Left cardiac atrium (tissue), 4 donors: ENCODE measurements at places on chromosomes 4 and X. TPM values are rescaled to one million over a fixed set of nuclear protein-coding genes. Genes with fewer than 3 reads are reported as not detected.

Gene RPA4
- total RNA-seq: 0.16 TPM

Gene PRDM5
- total RNA-seq: 14.2 TPM

Gene NSUN7
- total RNA-seq: 4.2 TPM

Gene EDNRA
- total RNA-seq: 76.3 TPM

Gene F8
- 53.6 TPM for total RNA-seq

Gene ADGRL3
- total RNA-seq: 3.7 TPM

Gene XKRX
- total RNA-seq: not detected

Gene ARHGAP36
- total RNA-seq: 0.32 TPM

Gene NDP
- total RNA-seq: not detected

Gene SPIN2A
- 0.44 TPM for total RNA-seq

Gene TSPAN7
- 96.3 TPM for total RNA-seq

Gene ARHGAP24
- total RNA-seq: 30.2 TPM

Gene ENPP6
- total RNA-seq: 0.10 TPM

Gene EFHC2
- total RNA-seq: 6.4 TPM

Gene TLR3
- 5.3 TPM for total RNA-seq

DNA sequence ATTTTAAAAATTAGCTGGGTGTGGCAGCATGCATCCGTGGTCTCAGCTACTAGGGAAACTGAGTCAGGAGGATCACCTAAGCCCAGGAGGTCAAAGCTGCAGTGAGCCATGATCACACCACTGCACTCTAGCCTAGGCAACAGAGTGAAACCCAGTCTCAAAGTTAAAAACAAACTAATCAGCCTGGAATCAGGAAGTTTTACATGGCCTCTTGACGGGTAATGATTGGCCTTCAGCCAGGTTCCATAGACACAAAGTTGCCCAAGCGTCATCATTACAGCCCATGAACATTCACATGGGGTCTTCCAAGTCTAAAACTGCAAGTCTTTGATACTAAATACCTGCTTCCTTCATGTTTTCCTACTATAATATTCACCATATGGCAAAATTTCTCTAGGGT is 10.0 kb upstream of the RGN start:
- no peak for DNase-seq

- DNase-seq: no peak
Observed at GRCh38 chr4:174604198-174604597, 81.9 kb upstream of the HPGD start.

- DNase-seq: no peak
Observed at GRCh38 chr4:677431-678293, 3.3 kb downstream of the MYL5 start.

GRCh38 chr4:97720869-97721432 is 422.3 kb downstream of the STPG2 start:
- DNase-seq: no peak

DNA sequence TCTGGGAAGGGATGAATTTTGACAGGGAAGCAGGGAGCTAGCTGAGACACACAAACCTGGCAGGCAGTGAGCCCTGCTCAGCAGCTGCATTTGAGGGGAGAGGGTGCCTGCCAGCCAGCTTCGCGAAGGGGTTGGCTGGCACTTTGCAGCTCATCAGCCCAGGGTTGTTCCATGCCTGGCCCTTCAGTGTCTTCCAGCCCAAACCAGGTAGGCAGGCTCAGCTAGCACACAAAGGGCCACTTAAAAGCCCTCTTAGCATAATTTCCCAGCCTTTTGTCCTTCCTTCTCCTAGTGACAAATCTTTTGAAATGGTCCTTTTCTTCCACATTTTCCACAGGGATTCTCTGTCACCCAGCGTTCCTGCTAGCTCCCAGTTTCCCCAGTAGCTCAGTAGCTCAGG is 4.3 kb upstream of the FRMPD3 start:
- DNase-seq: no peak

GRCh38 chr4:92252846-92253245 is 50.9 kb upstream of the GRID2 start:
- no peak for DNase-seq

DNA sequence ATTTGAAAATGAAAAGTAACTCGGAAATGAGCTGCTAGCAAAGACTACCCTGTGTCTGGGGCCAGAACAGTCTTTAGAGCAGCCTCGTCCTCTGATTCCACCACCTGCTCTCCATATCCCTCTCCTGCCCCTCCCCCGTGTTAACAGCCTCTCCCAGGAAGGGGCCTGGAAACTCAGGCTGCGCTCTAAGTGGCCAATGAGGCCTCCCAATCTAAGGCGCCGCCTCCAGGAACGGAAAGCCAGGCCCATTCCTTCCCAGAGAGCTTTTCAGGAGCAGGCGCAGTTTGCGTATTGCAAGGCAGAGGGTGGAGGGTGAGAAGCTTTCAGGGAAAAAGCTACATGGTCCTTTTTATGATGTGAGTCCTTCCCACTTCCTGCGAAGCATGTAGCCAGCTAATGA is 31.2 kb downstream of the RS1 start:
- DNase-seq: no peak

- DNase-seq: no peak
Observed at GRCh38 chr4:143156853-143157252, 27.9 kb upstream of the USP38 start.

- DNase-seq: no peak
Observed at GRCh38 chr4:53775381-53775780, 184.1 kb upstream of the LNX1 start.

DNA sequence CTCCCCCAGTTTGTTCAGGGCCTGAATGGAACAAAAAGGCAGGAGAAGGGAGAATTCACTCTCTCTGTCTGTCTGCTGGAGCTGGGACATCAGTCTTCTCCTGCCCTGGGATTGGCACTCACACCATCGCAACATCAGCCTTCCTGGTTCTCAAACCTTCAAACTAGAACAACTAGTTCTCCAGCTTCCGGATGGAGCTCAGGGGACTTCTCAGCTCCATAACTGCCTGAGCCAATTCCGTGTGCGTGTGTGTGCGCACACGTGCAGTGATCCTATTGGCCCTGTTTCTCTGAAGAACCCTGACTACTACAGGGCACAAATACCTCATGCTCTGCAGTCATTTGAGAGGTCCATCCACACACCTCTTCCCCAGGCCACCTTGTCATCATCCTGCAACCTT is 18.7 kb upstream of the MAN2B2 start:
- DNase-seq: no peak

DNA sequence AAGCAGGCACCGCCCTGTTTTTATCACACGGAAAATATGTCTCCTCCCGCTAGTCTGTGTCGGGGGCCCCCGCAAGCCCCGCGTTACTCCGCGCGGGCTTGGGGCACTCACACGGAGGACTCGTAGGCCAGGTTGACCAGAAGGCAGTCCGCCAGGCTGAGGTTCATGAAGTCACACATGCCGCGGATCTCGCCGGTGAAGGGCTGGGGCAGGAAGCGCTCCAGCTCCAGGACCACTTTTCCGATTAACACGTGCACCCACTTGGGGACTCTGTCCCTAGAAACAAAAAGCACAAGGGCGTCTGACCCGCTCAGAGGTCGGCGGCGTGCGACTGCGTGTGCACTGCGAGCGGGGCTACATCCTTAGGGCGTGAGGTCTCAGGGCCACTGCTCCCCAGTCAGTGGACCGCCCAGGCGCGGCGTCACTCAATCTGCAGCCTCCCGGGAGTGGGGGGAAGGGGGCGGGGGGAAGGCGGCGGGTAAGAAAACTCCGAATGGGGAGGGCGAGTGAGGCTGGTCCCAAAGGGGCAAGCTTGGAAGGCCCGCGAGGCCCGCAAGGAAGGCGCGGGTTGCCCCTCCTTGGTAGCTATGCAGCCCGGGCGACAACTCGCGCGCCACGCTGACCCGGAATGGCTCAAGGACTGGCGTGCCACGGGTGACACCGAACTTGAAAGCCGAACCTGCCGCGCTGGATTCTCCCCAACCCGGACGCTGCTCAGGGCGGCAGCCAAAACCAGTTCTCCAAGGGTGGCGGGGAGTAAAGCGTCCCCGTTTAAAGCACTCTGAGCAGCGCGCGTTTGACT is 722 bp downstream of the NAAA start:
- peak; percentile 83 for DNase-seq

DNA sequence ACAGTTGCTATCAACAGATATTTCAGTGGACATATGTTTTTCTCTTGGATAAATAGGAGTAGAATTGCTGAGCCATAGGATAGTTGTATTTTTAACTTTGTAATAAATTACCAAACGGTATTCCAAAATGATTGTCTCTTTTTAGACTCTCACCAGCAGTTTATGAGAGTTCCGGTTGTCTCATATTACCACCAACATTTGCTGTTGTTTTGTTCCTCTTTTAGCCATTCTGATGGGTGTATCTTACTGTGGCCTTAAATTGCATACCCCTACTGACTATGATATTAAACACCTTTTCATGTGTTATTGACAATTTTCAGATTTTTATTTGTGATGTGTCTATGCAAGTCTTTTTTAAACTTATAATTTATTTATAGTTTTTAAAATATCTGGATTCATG is 39.7 kb downstream of the SNX25 start:
- DNase-seq: no peak

GRCh38 chr4:84479663-84480062 is 19.4 kb downstream of the NKX6-1 start:
- DNase-seq: no peak

- no peak for DNase-seq
Observed at GRCh38 chrX:100980608-100981497, 11.3 kb downstream of the ARL13A start.

DNA sequence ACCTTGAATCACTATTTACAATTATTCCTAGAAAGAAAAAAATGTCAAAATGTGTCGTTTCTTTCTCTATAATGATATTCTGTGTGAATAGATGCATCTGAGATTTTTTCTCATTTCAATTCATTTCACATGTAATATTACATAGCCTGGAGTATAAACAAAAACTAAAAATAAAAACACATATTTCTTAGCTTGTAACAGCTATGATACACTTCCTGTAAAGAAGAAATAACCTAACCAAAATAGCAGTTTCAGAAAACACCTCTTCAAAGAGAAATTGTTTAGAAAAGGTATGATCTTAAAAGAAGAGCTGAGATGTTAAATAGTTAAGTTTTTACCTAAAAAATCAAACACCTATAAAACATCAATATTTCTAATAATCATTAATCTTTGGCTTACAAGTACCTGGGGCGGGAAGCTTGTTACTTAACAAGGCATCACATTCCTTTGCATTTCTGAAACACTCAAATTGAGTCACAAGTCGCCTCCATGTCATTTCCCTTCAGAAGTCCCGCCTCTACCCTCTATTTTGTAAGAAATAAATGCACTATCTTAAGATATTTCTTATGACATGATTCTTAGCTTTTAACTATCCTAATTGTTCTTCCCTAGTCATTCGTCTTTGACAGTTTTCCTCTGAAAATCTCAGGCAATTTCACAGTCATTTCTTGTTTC is 76.5 kb downstream of the PCDH18 start:
- no peak for DNase-seq

- no peak for DNase-seq
Observed at GRCh38 chr4:32768664-32769389, 2048.7 kb downstream of the PCDH7 start.

DNA sequence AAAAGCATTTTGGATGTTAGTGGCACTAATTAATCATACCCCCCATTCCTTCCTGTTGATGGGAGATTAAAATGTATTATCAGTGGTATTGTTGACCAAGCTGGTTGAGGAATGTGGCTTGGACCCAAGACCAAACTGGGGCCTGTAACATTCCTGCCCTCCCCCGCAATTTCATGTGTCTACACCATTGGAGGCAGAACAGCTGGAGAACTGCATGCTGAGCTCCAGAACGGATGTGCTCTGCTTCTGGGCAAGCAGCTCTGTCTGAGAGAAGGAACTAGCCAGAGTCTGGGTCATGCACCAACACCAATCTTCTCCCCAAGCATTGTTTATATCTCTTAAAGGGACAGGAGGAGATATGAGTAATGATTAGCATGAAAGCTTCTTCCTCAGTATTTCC is 185.5 kb downstream of the CEP135 start:
- DNase-seq: peak; percentile 56

DNA sequence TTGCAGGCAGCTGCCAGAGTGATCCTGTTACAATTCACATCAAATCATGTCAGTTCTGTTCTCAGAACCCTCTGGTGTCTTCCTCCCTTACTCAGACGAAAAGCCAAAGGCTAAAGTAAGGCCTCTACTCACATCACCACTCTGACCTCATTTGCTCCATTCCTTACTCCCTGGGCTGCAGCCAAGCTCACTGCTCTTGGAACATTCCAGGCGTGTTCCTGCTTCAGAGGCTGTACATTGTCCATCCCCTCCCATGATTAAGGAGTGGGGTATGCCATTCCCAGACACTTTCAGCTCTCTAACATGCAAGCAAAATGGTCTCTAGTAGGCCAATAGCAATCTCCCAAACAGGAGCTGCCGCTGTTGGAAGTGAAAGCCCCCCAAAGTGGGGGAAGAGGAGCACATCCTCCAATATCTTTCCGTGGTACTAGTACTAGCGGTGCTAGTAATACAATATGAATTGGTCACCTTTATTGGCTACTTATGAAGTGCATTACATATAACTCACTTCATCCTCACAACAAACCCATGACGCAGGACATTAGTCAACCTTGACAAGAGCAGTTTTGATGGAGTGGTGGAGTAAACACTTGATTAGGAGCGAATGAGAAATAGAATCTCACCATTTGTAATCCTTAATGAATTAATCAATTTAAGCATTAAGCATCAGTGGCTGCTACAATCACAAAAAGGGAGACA is 15.0 kb downstream of the GAB3 start:
- peak; percentile 81 for DNase-seq

DNA sequence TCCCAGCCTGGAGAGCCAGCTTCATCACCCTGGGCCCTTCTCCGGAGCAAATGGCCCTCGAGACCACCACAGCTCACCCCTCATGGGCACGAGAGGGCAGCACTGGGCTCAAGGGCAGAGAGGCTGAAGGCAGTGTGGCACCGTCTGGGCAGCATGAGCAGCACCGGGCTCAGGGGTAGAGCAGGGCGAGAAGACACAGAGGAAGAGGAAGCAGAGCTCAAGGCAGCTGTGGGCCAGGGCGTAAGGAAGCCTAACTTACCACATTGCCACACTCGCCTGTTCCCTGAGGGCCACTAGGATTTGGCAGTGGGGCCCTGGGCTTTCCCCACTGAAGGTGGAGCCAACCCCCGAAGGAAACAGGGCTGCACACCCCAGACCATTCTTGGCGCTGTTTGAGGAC is 15.5 kb downstream of the ZNF185 start:
- no peak for DNase-seq

- DNase-seq: no peak
Observed at GRCh38 chr4:148542922-148543623, 100.9 kb upstream of the NR3C2 start.

- DNase-seq: no peak
Observed at GRCh38 chr4:154491341-154492271, at the start of gene DCHS2. DCHS2 (minus strand) TSS chr4:154491799; CDS start chr4:154491355, 444 bp downstream.

GRCh38 chrX:120999413-120999812 is 13.9 kb upstream of the CT47A1 start:
- DNase-seq: no peak

- no peak for DNase-seq
Observed at GRCh38 chr4:141459020-141459419, 177.4 kb upstream of the IL15 start.

- no peak for DNase-seq
Observed at GRCh38 chr4:26995316-26995715, 134.7 kb downstream of the STIM2 start.

- no peak for DNase-seq
Observed at GRCh38 chr4:30724247-30724646, 4.1 kb downstream of the PCDH7 start.
